ENCODE measurements at places on chromosomes 1 and 21.

DNA sequence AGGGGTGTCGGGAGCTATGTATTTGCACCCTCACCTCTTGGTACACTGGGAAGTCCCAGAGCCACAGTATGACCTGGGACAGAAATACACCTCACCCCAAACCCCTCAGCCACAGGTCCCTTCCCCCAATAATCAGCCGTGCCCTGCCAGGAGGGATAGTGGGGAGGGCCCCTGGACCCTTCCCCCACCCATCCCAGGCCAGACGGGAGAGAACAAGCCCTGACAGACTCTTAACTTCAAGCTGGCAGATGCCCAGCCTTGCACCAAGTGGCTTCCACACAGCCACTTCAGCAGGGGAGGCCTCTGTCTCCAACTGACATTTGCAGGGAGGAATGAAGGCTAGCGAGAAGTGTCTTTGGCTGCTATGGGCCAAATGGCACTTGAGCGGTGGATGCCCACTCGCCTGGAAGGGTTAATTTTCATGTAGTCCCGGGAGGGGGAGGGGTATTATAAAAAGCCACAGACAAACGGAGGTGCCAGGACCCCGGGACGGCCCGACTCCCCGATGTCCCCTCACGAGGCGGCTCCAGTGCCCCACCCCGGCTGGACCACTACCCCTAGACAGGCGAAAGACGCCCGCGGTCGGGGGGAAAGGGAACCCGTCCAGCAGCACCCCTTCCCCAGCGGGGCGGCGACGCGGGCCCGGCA, 495 bp downstream of the SYNC start:
- no peak for DNase-seq

GRCh38 chr1:206637605-206638004, 2.3 kb downstream of the DYRK3 start:
- DNase-seq, result no peak

GRCh38 chr21:45050797-45051489, 23.4 kb upstream of the ADARB1 start:
- no peak for DNase-seq

GRCh38 chr1:75079538-75080290, 54.5 kb upstream of the LHX8 start:
- DNase-seq, result no peak

GRCh38 chr1:43269627-43270375, at the start of gene TMEM125:
TMEM125 (plus strand) TSS chr1:43269983; CDS start chr1:43272723, 2,740 bp downstream.
- DNase-seq, result no peak

All from central memory CD4-positive, alpha-beta T cell (primary cell).